ENCODE measurements at places on chromosomes 11 and 22.

DNA sequence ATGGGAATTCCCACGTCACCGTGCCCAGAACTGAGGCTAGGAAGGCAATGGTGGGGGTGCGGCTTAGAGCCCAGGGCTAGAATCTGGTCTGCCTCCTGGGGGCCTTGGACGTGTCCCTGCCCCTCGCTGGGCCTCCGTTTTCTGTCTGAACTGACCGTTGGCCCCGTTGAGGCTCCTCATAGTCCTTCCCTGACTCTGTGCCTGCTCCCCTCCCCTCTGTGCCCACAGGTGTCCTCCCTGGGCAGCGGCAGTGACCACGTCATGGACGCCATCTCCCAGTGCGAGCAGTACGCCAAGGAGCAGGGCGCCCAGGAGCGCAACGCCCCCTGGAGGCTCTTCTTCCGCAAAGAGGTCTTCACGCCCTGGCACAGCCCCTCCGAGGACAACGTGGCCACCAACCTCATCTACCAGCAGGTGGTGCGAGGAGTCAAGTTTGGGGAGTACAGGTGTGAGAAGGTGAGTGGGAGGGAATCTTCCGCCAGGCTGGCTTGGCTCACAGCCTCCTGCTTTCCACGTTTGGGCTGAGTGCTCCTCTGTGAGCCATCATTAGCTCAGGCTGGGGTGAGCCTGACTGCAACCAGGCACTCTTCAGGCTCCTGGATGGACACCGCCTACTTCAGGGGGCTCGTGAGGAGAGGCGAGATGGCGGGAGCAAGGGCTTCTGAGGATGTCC, 63.9 kb downstream of the MYO7A start:
- peak; percentile 45 for DNase-seq

GRCh38 chr11:100810146-100810545, 123.1 kb downstream of the ARHGAP42 start:
- no peak for DNase-seq

DNA sequence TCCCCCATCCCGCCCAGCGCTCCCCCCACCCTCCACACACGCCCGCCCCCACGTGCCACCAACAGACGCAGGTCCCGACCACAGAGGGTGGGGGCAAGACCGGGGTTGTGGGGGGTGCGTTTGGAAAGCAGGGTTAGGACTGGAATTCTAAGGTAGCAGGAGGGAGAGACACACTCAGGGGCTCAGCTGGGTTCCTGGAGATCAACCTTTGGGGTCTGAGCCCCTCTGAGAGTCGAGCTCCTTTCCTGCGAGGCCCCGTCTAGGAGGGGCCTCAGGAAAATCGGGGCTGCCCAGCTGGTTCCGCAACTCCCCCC, 429 bp downstream of the PGGHG start:
- no peak for DNase-seq

DNA sequence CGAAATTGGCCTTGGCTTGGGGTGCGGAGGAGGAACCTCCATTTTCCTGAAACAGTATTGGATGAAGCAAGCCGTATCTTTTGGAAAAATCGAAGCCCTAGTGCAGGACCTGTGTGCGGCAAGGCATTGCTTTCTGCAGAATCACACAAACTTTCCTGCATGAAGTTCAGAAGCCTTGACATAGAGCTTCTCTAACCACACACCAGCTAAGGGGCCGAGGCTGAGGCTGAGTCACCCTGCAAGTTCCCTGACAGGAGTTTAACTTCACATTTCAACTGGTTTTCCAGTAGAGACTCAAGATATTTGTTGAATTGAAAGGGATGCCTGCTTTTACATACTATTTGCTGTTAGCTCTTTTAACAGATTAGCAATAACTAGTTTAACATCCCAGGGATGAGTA, 67.8 kb downstream of the TCF20 start:
- DNase-seq: peak; percentile 36

Data from CD4-positive, alpha-beta T cell treated with Interleukin-21 for 1 hour (primary cell).